Activated T-cell treated with anti-CD3 and anti-CD28 coated beads for 48 hours (primary cell): ENCODE measurements at places on chromosomes 3 and 15.

GRCh38 chr3:23576379-23576959 is 229.3 kb upstream of the UBE2E1 start:
- no peak for DNase-seq

GRCh38 chr15:83174891-83175290 is 32.7 kb downstream of the HDGFL3 start:
- DNase-seq: no peak

- DNase-seq: no peak
These were observed 162.9 kb downstream of the TIGIT start for GRCh38 chr3:114456742-114457141.

DNA sequence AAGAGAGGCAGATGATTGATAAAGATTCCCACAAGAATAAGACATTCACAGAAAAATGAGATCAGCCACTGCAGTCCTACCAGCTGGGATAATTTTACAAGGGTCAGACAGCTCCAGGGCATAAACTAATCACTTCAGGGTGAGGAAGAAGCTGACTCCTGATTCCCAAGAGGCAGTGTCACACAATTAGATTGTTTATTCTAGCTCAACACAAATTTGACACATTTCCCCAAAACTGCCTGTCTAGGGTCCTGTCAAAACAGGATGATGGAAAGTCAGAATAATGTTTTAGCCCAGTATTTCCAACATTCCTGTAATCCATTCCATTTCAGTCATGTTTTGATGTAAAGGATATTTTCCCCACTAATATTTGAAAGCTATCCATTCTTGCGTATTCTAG is 110.8 kb downstream of the TNIK start:
- DNase-seq: no peak

DNA sequence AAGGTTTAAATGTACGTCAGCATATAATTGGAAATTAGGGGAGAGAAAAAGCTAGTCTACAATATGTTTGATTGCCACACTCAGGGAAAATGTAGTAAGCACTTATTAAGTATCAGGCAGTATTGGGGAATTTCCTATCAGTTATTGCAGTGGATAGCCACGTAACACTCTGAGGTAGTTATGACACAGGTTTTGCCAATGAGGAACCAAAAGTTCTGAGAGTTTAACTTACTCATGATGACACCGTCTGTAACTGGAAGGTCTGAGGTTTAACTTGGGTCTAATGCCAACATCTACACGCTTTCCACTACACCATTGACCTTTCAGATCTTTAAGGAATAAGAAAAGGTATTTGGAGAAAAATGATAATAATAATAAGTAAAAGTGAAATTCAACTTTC is 89.5 kb downstream of the ZMAT3 start:
- DNase-seq: no peak

DNA sequence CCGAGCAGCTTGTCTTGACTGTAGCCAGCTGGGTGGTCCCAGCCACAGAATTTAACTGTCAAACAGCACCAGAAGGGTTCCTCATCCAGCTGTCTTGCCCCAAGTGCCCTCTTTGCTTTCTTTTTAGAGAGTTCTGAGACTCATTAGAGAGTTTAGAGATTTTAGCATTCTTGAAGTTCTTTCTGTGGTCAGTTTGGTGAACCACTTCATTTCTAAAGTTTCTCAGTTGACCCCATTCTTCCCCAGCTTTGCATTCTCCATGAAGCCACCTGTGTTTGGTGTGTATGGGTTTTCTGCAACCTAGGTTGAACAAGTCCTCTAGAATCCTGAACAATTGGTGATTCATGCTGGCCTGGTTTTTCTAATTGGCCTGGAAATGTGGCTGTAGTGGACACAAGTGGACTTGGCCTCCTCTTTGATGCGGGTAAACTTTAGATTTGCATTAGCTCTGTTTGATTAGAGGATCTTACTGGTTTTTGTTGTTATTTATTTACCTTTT is 33.7 kb downstream of the FLNB start:
- DNase-seq: no peak

DNA sequence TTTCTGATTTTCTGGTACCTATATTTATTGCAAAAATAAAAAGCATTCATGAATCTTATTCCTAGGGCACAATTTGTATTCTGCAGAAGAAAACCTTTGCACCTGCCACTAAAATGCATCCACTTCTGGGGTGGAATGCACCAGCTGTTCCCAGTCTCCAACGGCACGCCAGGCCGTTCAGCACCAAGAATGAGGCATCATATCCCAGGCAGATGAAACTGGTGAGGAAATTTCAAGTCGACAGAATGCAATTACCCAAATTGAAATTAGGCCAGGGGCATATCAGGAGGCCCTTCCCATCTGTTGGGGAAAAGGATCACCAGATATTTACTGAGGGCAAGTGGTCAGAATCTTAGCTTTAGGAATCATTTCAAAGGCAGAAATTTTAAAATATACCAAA is 13.6 kb upstream of the RBMS3 start:
- DNase-seq: no peak

GRCh38 chr3:142433110-142433509 is 14.7 kb downstream of the XRN1 start:
- no peak for DNase-seq

- no peak for DNase-seq
These were observed 78.6 kb downstream of the MAGI1 start for GRCh38 chr3:65960087-65960486.

GRCh38 chr3:150433347-150433746 is 25.2 kb downstream of the TSC22D2 start:
- no peak for DNase-seq
